ENCODE measurements at places on chromosomes 5 and 9.

- DNase-seq: no peak
Measured at GRCh38 chr9:115212832-115213231, 94.9 kb upstream of the TNC start.

GRCh38 chr5:44919560-44919959, 110.8 kb downstream of the MRPS30 start:
- no peak for DNase-seq

- no peak for DNase-seq
Measured at GRCh38 chr5:160089531-160089930, 29.7 kb downstream of the PWWP2A start.

GRCh38 chr9:31389075-31389474, 995.4 kb upstream of the ACO1 start:
- DNase-seq: no peak

DNA sequence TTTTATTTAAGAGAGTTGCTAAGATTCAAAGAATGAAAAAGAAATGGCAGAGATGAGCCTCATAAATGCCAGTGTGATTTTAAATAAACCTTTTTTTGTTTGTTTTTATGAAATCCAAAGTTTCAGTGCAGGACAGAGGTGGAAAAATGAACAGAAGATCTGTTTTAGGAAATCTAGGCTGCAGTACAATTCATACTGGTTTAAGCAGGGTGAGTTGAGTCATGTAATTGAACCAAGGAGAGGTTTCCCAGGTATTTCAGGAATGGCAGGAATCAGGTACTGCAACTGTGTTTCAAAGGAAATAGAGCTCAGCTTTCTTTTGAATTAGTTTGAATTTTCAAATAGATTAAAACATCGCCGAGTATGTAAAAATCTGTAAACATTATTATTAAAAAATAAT, 3.0 kb upstream of the ANKRD31 start:
- no peak for DNase-seq

GRCh38 chr9:121107881-121108280, 33.1 kb downstream of the CNTRL start:
- DNase-seq: no peak

- no peak for DNase-seq
Measured at GRCh38 chr9:69579760-69580581, 92.2 kb downstream of the APBA1 start.

GRCh38 chr9:136538599-136539426, 7.0 kb downstream of the NOTCH1 start:
- peak; percentile 67 for DNase-seq

DNA sequence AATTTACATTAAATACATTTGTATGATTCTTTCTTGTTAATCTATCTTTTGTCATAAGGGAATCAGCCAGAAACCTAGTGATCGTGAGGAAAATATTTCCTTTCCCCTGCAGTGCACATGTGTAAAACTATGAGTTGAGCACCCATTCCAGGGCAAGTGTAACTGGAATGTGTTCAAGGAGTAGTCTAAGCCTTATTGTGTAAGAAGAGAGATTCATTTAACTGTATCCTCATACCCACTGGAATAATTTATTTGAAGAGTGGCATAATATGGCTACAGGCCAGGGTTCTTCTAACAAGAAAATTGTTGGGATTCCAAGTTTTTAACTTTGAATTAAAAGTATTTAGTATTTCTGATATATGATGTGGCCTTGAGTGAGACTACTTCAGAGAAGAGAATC, 1692.7 kb downstream of the EFNA5 start:
- DNase-seq: no peak

DNA sequence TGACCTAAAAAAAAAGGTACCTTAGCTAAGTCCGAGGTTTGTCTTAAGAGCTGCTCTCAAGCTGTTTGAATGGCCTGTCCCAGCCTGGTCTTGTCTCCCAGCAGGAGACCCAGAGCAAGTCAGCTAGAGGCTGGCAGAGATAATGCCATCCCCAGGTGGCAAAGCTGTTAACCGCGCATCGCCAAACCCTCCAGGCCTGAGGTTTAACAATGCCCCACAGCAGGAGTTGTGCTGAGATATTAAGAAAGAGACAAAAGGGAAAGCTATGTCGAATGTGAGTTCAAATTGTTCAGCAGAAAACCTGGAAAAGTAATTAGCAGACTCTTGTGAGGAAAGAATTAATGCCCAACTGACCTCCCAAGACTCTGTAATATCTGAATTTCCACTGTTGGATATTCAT, 187.1 kb downstream of the FSTL4 start:
- no peak for DNase-seq

DNA sequence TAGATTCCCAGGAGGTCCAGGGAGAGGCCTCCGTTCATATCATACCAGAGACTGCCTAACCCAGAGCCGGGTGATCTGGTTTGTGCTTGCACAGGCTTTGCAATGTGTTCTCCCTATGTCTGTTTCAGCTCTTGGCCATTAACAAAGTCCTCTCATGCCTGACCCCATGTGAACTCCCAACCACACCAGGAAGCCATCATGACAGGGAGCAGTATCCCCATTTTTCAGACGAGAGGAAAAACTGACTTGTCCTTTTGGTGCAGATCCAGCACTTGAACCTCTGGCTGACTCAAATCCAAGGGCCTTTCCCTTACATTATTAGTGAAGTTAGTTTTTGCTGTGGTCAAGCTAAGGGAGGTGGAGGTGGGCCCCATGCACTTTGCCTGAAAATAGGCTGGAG, 58.4 kb downstream of the TEX10 start:
- no peak for DNase-seq

- no peak for DNase-seq
Measured at GRCh38 chr5:157520911-157521703, 54.5 kb downstream of the ADAM19 start.

DNA sequence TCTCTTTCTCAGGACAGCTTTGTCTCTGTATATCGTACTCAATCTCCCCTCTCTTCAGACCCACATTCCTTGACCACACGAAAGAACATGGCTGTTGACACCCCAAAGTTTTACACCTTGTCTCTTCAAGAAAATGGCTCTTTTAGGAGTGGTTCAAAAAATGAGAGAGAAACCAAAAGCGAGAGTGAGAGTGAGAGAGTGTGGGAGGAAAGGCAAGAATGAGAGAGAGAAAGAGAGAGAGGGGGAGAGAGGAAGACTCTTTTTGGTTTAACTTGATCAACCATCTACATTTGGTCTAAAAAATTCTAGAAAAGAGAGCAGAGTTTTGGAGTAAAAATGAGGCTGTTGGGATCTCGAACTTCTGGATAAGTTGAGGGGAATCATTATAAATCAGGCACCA, 581.8 kb upstream of the WWC1 start:
- no peak for DNase-seq

DNA sequence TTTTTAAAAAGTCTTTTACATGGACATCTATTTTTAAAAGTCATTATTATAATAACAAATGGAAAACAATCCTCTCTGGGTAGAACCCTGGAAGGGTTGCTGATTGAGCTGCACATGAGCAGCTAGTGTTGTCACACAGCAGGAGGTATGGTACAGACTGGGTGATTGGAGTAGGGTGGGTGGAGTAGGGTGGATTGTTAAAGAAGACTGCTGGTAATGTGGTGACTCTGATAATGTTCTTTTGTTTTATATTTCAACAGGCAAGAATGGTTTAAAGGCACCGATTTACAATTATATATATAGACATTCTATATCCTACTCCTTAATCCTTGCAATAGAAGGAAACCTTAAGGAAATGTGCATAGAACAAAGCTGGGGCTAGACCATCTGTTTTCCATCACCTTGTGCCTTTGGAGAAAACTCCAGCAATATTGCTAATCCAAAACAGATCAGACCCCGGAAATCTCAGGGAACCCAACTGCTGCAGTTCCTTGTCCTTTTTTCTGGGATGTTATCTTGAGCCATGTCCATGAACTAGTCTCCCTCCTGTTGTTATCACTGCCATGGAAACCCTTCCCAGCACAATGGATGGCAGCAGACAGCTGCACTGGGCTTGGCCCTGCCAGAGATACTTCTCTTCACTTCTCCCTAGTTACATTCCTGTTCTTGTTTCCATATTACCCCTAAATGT, 129.7 kb downstream of the YIPF5 start:
- no peak for DNase-seq

- no peak for DNase-seq
Measured at GRCh38 chr5:170640731-170641588, 137.1 kb downstream of the KCNIP1 start.

DNA sequence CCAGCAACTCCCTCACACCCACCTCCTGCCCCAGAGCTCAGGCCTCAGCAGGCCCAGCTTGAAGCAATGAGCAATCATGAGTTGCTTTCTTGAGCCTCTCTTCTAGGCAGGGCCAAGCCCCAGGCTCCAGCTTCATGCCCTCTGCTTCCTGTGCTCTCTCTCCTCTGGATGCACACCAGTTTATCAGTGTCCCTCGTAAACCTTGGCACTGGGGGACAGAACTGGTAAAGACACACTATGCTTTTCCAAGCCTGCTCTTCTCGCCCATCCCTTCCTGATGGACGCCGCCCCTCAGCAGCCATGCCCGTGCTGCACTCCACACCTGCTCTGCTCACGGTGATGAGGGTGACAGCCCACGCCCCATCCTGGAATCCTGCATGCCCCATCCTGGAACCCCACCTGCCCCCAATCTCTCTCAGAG, 49.4 kb upstream of the ORM1 start:
- DNase-seq: no peak

- DNase-seq: peak; percentile 48
Measured at GRCh38 chr9:114108016-114108833, 9.1 kb upstream of the KIF12 start.

GRCh38 chr5:168001318-168001717, 290.1 kb upstream of the WWC1 start:
- DNase-seq: no peak

DNA sequence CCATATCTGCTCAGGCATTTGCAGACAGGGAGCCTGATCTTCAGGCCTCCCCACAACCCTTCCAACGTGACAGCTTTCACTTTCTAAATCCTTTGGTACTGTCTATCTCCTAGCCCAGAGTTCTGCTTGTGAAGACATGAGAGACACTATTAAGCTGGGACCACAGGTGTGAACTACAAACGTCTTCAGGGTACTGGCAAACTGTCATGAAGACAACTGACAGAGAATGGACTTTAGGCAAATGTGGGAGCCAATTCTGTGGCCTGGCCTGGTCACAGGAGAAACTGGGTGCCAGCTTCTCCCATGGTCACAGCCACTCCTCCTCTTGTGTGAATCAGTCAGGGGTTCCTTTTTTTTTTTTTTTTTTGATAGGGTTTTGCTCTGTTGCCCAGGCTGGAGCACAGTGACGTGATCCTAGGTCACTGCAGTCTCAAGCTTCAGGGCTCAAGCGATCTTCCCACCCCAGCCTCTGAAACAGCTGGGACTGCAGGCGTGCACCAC, 10.4 kb downstream of the TRIM14 start:
- DNase-seq: peak; percentile 61

- no peak for DNase-seq
Measured at GRCh38 chr9:6909181-6909580, 151.4 kb downstream of the KDM4C start.

GRCh38 chr5:94751460-94751859, 133.0 kb downstream of the SLF1 start:
- no peak for DNase-seq

- DNase-seq: no peak
Measured at GRCh38 chr9:3497401-3497800, 28.4 kb downstream of the RFX3 start.

GRCh38 chr5:1520791-1521453, 2.8 kb downstream of the LPCAT1 start:
- DNase-seq: no peak

DNA sequence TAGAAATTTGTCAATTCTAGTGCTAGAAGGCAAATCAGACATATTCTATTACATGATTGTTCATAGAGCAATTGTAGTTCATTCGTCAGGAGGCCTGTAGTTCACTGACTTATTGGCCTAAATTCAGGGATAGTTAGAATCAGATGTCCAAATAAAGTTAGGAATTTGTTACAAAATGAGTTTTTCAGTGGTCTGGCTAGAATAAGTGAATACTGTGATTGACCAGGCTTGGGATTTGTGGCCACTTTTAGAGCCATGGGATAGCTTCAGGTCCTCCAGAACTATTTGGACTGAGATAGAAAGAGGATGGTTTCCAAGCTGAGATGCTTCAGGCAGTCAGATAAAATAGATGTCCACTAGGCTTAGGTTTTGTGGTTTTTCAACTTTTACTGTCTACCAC, 199.1 kb upstream of the MPDZ start:
- no peak for DNase-seq

GRCh38 chr5:75468593-75468992, 42.8 kb downstream of the CERT1 start:
- DNase-seq: no peak

DNA sequence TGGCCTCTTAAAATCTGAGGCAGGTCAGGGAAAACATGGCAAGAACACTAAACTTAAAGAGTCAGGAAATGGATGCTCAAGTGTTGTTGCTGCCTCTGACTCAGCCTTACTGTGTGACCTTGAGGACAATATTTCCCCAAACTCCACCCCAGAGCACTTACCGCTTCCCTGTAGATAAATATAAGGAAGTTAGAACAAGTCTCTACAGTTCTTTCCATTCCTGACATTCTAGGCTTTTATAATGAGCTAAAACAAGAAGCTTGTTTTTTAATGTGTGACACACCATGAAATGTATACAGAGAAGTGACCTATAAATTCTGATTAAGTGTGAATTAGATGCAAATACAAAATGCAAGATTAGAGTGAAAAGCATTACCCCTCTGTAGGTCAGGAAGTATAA, 129.3 kb downstream of the GRIA1 start:
- no peak for DNase-seq

DNA sequence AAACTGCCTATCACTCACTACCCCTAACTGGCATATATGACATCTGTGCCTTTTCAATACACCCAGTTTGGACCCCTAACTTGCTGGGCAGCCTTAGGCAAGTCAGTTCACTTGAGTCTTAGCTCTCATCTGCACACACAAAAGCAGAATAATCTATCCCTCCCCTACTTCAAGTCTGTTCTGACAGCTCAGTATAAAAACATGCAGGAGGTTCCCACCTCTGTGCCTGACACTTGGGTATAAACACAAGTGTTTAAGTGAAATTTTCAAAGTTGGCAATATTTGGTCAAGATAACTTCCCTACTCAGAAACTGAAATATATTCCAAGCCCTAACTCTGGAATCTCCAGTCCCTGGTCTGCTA, 12.6 kb downstream of the HNRNPH1 start:
- DNase-seq: no peak

DNA sequence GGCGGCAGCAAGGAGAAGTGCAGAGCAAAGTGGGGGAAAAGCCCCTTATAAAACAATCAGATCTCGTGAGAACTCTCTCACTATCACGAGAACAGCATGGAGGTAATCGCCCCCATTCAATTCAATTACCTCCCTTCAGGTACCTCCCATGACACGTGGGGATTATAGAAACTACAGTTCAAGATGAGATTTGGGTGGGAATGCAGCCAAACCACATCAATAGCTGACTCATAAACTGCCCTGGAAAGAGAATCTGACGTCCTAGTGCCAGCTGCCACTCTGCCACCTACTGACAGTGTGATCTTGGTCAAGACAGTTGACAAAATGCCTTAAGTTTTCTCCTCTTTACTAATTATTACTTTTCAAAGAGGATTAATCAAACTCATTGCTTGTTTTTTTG, 128.3 kb downstream of the GPBP1 start:
- DNase-seq: peak; percentile 58

- peak; percentile 52 for DNase-seq
Measured at GRCh38 chr9:19174127-19174912, 47.0 kb upstream of the PLIN2 start.
